ENCODE measurements at places on chromosomes 13 and 19.
A peak's percentile ranks its signal among the peaks of the same experiment; 100 is the strongest.

DNA sequence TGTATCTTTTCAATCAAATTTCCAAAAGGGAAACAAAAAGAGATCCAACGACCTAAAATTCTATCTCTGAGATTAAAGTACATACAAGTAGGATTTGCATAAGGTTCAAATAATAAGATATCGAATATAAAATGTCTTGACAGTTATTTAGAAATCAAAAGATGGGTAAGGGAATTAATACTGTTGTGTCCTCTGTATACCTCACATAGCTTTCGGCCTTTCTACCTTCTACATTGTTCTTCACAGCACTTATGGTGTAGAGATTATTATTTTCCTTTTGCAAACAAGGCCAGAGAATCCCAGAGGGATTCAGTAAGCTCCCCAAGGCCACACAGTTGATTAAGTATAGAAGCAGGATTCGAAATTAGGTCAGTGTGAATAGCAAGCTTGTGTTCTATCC lies 403.6 kb downstream of the SPRY2 start:
- no peak for DNase-seq

DNA sequence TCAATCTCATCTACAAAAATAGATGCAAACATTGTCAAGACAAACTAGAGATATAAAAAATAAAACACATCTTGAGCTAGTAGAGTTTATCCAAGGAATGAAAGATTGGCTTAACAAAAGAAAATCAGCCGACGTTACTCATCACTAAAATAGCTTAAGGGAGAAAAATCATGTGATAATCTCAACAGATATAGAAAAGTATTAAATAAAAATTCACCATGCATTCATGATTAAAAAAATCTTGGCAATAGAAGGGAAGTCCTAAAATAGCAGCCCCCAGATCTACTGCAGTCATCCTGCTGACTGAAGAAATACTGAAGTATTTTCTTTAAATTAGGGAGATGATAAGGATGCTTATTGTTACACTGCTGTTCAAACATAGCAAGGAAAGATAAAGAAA lies 12.6 kb upstream of the DCLK1 start:
- DNase-seq: no peak

GRCh38 chr13:25462301-25463125 lies 90.7 kb downstream of the ATP8A2 start:
- DNase-seq: no peak

DNA sequence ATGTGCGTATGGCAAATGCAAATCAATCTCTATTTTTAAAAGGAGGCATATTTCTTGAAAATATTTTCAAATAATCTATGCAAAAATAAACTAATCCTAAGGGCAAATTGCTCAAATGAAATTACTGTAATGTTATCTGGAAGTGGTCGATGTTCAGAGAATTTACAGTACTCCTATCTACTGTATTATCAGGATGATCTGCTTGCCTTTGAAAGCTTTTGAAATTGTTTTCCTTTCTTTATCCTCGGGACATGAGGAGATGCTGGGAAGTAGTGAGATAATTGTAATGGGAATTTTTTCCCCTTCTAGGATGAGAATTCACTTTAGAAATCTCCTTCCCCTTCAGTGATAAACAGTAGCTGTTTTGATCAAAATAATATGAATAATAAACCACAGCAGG lies 577.2 kb upstream of the MIR17HG start:
- no peak for DNase-seq

DNA sequence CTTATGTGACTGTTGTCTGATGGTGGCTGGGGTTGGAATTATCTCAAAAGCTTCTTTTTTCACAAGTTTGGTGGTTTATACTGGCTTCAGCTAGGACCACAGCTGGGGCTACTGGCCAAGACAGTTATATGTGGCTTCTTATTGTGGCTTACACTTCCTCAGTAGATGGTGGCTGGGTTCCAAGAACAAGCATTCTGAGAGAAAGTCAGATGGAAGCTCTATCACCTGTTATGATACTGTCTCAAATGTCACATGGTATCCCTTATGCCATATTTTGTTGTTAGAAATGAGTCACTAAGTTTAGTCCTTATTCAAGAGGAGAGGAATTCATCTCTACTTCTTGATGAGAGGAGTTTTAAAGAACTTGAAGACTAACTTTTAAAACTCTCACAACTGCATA lies 41.6 kb downstream of the NDFIP2 start:
- no peak for DNase-seq

GRCh38 chr13:70864731-70865130 lies 756.5 kb upstream of the KLHL1 start:
- DNase-seq: no peak

GRCh38 chr13:49865218-49865617 lies 70.9 kb downstream of the SPRYD7 start:
- no peak for DNase-seq

DNA sequence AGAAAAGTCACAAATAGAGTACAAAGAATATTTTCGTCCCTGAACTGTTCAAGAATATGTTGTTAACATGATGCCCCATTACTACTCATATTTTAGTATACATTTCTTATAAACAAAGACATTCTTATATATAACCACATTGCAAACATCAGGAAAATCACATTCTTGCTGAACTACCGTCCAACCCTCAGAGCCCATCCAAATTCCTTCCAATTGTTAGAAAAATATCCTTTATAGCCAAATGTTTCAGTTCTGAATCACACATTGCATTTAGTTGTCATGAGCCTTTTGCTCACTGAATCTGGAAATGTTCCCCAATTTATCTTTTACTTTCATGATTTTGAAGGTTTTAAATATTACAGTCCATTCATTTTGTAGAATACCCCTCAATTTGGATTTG lies 467.8 kb upstream of the ARGLU1 start:
- DNase-seq: no peak

GRCh38 chr13:112443191-112443994 lies 67.2 kb downstream of the SPACA7 start:
- DNase-seq: no peak

DNA sequence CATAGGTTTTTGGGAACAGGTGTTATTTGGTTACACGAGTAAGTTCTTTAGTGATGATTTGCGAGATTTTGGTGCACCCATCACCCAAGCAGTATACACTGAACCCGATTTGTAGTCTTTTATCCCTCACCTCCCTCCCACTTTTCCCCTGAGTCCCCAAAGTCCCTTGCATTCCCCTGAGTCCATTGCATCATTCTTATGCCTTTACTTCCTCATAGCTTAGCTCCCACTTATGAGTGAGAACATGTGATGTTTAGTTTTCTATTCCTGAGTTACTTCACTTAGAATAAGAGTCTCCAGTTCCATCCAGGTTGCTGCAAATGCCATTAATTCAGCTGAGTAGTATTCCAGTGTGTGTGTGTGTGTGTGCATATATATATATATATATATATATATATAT lies 97.2 kb upstream of the EDNRB start:
- DNase-seq: no peak

DNA sequence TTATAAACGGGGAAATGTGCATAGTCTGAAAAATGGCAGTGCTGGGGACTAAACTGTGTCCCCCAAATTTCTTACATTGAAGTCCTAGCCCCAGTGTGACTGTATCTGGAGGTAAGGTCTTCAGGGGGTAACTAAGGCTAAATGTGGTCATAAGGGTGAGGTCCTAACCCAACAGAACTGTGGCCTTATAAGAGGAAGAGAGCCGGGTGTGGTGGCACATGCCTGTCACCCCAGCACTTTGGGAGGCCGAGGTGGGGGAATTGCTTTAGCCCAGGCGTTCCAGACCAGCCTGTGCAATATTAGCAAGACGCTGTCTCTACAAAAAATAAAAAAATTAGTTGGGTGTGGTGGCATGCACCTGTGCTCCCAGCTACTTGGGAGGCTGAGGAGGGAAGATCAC lies 17.8 kb downstream of the PROZ start:
- DNase-seq: peak; percentile 43

GRCh38 chr13:31195616-31196015 lies 4.2 kb upstream of the B3GLCT start:
- no peak for DNase-seq

- DNase-seq: no peak
These were observed 45.9 kb upstream of the ATP11A start for GRCh38 chr13:112643759-112644459.

- no peak for DNase-seq
These were observed 33.0 kb downstream of the DPRX start for GRCh38 chr19:53664760-53665159.

DNA sequence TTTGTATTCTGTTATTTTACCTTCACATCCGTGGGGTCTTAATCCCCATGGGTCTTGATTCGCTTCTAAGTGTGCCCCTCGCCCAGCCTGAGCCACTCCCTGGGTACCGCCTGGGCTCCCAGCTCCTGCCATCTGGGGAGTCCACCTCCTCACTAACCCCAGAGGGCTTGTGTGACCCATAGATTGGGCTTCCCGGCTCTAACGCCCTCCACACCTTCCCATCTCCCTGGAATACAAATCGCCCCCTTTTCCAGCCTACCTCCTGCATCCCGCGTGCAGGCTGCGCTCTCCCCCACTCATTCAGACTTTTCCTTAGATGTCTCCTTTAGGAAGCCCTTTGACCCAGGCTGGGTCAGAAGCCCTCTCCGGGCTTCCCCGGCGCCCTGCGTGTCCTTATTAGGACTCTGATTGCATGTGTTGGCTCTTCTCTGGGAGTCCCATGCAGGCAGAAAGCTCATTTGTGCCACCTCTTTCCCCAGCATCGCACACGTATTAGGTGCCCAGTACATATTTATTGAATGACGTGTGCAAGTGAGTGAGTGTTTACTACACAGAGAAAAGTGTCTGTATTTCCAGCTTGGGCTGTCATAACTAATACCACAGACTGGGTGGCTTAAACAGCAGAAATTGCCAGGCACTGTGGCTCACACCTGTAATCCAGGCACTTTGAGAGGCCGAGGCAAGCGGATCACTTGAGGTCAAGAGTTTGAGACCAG lies 757 bp downstream of the CCDC124 start:
- DNase-seq: no peak

DNA sequence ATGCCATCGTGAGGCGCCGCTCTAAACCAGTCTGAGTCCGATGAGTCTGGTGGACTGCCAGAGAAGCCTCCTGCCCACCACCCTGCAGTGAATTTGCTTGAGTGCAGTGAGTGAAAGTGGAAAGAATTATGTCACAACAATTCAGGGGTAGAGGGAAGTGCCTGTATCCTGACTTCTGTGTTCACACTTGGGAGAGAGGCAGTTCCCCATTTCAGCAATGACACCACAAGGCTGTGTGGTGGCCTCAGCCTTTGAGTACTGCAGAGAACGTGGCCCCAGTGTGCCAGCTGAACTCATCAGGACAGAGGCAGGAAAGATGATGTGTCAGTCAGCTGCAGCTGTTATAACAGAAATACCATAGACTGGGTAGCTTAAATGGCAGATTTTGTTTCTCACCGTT lies 155.6 kb downstream of the COG6 start:
- no peak for DNase-seq

- DNase-seq: no peak
These were observed 15.6 kb upstream of the ATP8B3 start for GRCh38 chr19:1827566-1828278.

GRCh38 chr19:3276341-3276799 lies 51.9 kb downstream of the CELF5 start:
- DNase-seq: no peak

- no peak for DNase-seq
These were observed 320.6 kb downstream of the GPC5 start for GRCh38 chr13:91719033-91719432.

DNA sequence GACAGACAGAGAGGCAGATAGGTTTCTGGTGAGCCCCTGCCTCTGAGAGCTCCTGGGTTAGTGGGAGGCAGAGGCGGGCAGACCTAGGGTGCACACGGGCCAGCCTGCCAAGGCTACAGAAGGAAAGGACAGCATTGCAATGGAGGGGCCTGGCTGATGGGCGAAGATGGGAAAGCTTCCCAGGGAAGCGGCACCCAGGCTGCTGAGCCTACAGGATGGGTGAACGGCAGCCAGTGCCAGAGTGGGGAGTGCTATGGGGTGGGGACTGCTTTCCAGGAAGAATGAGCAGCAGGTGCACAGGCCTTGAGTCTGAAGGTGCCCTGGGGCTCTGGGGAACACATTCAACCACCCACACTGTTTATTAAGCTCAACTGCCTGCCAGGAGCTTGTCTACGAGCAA lies 702 bp upstream of the MAG start:
- no peak for DNase-seq

- DNase-seq: no peak
These were observed 352.2 kb upstream of the OBI1 start for GRCh38 chr13:79011179-79011578.

All from activated CD8-positive, alpha-beta memory T cell treated with anti-CD3 and anti-CD28 coated beads for 4 hours (primary cell).